ENCODE measurements at places on chromosomes 5 and 9. TPM values are rescaled to one million over a fixed set of nuclear protein-coding genes. Genes with fewer than 3 reads are reported as not detected.

- no peak for DNase-seq
Measured at GRCh38 chr5:111146053-111146452, 53.9 kb downstream of the WDR36 start.

- DNase-seq = no peak
Measured at GRCh38 chr9:17425384-17425783, 153.5 kb upstream of the SH3GL2 start.

- no peak for DNase-seq
Measured at GRCh38 chr5:674630-675011, 18.5 kb downstream of the TPPP start.

DNA sequence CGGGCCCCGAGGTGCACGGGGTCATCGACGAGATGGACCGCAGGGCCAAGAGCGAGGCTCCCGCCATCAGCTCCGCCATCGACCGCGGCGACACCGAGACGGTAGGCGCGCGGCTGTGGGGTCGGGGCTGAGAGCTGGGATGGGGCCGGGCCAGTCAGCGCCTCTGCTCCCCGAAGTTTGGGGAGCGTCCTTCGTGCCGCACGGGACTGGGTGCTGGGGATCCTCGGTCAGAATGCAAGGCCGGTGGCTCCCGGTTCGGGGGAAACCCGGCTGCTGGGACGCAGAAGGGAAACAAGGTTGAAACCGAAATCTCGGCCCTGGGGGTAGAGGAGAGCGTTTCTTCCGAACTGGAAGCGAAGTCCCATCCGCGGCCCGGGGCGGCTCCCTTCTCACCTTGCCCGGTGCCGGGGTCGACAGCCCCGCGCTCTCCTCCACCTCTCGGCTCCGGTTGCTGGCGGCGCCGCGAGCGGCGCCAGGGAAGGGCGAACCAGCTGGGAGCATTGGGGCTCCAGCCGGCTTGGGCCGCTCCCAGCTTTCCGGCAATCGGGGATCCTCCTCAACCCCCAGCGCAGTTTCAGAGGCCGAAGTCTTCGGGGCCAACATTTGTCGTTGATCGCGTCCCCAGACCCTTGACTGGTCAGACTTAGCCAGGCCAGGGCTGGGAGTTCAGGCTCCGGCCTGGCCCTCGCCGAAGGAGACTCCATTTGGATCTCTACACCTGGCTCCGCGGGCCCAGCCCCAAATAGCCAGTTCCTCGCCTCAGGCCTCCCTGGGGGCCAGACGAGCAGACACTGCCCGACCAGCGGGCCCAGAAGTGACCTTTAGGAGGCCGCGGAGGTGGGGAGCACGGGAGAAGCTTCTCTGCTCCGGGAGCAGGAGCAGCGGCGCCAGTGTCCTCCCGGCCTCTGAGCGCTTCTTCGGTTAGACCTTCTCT lies 1.1 kb downstream of the LHX2 start:
- DNase-seq = no peak

GRCh38 chr5:167730121-167730520 lies 561.3 kb upstream of the WWC1 start:
- DNase-seq = no peak

The DCAF12 gene
- 32.3 TPM for total RNA-seq

GRCh38 chr5:38434966-38435705 lies 121.3 kb downstream of the LIFR start:
- no peak for DNase-seq

All from mesenteric fat pad (tissue), 1 donor.